Activated T-cell treated with anti-CD3 and anti-CD28 coated beads, Interleukin-2, amount 50 U/mL, for 48 hours (primary cell): ENCODE measurements at places on chromosomes 7 and 10.

- DNase-seq: no peak
These were observed 4.8 kb upstream of the RAPGEF5 start for GRCh38 chr7:22361795-22362194.

DNA sequence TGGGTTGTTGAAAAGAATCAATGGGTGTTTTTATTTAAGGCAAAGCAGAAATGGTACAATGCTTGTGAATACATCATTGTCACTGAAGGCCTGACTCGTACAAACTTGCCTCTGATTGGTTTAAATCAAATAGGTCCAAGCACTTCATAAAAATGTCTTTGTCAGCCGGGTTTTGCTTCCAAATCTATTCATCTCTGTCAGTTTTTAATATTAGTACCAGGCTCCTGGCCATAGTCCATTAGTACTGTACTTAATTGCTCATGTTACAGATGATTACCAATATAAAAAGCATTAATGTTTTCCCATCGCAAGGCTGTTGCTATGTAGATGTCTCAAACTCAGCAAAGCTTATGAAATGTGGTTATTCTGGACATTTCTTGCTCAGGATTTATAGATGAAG is 171.9 kb downstream of the ARID5B start:
- DNase-seq: no peak

DNA sequence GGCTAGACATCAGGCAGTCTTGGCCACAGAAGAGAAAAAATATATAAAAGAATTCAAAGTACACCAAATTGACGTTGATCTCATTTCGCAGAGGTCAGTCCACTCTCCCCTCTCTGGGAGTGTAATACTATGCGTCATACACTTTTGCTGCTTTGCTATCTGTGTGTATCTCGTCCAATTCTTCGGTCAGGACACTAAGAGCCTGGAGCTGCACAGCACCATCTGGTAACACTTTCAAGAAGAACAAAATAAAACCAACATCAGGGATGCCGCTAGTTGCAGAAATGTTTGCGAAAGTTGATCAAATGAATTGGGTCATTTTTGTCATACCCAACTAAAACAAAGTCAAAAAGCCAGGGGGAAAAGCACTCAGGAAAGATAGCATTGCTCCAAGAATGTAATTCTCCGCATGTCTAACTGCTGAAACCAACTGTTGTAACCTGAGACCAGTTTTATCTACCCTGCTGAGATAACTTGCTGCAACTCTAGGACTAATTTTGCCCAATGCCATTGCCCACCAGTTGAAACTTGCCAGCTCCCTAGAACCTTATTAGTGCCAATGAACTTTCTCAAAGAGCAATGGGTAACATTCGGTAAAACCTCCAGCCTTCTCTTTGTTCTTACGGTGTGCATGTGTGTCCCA is 23.0 kb downstream of the TMEM176A start:
- no peak for DNase-seq

- DNase-seq: peak; percentile 63
These were observed 5.2 kb upstream of the GATA3 start for GRCh38 chr10:8049045-8049864.

- no peak for DNase-seq
These were observed 16.1 kb upstream of the FAM170B start for GRCh38 chr10:49149881-49150280.

DNA sequence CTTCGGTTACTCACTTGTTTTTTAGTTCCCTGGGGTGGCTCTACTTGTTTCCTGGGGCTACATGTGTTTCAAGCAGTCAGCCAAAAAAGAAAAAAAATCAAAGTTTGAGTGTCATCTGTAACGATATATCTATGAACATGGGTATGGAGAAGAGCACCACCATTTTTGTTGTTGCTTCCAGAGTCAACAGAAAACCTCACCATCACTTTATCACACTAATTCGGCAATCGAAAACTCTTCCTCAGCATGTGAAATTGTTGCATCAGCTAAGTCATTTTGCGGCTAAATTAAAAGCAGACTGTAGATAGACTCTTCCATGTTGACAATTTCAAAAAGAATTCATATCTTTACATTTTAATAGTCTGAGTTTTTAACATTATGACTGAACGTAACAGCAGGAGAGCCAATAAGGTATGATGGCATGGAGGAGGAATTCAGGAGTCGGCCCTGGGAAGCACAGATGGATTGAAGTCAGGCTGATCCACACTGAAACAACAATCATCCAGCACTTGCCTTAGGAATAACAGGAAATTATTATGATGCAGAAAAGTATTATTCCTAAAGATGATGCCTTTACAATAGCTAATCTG is 455.7 kb upstream of the KLF6 start:
- no peak for DNase-seq

GRCh38 chr7:157709531-157710251 is 372.9 kb downstream of the DNAJB6 start:
- DNase-seq: no peak

- DNase-seq: no peak
These were observed 45.2 kb downstream of the TBXAS1 start for GRCh38 chr7:139874302-139874629.

GRCh38 chr7:8435590-8436545 is 2.5 kb downstream of the NXPH1 start:
- DNase-seq: no peak

GRCh38 chr10:118542205-118542604 is 53.2 kb downstream of the PRLHR start:
- DNase-seq: no peak

- no peak for DNase-seq
These were observed 15.8 kb upstream of the TRIM8 start for GRCh38 chr10:102628451-102628911.

DNA sequence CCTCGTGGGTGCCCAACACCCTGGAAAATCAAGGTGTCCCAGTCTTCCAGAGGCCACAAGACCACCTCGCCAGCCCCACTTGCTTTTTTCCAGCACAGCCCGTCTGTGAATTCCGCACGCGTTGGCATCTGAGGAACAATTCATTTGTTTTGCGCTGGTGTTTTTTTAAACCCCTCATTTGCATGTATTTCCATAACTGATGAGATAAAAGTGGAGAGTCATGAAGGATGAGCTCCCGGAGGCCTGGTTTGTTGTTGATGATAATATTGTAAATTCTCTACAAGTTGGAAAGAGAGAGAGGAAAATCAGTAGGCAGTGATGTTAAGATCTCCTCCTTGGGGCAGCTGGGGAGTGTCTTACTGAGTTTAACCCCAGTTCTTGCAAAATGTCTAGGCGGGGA is 34.6 kb downstream of the SLC29A3 start:
- no peak for DNase-seq

GRCh38 chr10:46525824-46526681 is 30.4 kb downstream of the GPRIN2 start:
- no peak for DNase-seq

DNA sequence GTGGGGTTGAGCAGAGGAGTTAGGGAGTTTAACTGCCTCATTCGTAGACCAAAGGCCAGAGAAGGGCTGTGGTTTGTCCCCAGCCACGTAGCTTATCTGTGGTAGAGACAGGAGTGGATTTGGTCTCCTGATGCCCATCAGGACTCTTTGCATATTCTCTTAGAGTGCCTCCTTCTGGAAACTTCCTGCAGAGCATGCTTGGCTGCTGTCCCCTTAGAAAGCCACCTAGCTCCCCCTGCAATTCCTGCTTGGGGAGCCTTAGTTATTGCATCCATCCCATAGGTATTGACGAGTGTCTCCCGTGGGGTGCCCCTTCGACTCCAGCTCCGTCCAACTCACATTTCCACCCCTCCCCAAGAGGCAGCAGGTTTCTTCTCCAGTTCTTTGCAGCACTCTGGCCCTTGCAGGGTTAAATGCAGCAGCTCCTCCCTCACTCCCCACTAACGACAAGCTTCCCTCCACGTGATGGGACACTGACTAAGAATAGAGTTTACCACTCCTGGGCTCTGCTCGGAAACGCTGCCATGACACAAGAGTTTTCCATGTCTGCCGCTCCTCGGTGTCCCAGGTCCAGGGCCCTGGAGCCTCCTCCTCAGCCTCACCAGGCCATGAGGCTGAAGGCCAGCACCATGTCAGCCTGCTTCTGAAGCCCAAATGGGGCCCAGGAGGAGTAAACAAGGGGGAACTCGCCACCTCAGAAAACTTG is 147.8 kb upstream of the UNC5B start:
- DNase-seq: no peak

- no peak for DNase-seq
These were observed 237.7 kb downstream of the FANK1 start for GRCh38 chr10:126133906-126134656.

DNA sequence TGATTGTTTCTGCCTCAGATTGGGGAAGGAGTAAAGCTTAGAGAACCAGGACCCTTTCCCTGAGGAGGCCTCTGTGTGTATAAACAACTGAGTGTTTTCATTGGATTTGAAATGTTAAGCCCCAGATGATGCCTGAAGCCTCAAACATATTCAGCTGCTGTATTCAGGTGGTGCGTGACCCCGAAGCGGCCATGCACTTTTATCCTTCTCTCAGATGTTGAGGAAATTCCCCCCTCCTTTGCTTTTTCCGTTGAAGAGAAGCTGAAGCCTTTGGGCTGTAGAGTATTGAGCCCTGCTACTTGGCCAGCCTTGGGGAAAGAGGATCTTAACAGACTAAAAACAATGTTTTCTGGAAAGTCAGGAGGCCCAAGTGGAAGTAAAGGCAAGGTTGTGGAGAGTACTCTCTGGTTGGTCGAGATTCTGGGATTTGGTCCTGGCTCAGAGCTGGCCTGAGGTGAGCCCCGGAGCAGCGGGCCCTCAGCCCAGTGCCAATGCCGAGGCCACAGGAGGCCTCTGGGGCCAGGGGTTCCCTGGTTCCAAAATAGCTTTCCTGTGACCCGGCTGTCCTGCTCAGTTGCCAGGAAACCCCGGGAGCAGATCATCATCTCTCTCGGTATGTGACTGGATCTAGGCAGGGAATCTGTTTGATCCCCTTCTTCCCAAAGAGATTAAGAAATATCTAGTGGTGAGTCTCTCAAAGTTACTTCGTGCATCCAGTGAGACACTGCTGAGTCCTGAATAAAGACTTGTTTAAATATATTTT is 22.5 kb downstream of the FKBP6 start:
- no peak for DNase-seq

DNA sequence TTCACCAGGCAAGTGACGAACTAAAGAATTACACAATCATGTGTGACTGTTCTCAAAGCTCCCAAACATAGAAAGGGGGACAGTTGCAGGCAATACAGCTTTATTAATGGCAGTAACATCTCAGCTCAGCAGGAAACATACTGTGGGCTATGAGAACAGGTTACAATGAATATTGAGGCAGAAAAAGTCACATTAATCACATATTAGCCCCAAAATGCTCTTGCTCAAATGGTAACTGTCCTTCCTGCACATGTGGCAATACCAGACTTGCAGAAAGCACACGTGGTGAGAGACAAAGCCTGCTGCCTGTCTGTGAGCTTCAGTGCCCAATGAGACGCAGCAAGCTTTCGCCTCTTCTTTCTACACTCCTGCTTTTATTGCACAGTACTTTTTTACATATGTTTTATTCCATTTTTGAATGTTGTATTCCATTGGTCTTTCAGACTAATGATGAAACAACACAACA is 104.9 kb upstream of the ACBD5 start:
- no peak for DNase-seq

- no peak for DNase-seq
These were observed 76.5 kb downstream of the TNS3 start for GRCh38 chr7:47505312-47506007.

DNA sequence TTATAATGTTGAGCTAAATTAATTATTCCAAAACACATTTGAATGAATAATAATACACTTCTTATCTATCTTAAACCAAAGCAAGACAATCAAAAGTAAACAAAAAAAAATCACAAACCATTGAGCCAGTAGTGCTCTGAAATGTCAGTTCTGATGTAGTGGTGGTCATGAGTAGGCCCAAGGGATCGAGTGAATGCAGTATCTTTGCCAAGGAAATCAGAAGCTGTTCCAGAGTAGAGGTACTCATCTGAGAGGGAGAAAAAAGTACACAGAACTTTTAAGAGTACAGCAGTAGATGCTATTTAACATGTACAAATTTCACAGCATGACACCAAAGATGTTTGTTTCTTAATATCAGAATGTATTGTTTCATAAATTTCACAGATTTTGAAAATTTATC is 121.5 kb downstream of the SEMA3D start:
- DNase-seq: no peak

GRCh38 chr10:89001024-89001728 is 10.6 kb downstream of the FAS start:
- no peak for DNase-seq

DNA sequence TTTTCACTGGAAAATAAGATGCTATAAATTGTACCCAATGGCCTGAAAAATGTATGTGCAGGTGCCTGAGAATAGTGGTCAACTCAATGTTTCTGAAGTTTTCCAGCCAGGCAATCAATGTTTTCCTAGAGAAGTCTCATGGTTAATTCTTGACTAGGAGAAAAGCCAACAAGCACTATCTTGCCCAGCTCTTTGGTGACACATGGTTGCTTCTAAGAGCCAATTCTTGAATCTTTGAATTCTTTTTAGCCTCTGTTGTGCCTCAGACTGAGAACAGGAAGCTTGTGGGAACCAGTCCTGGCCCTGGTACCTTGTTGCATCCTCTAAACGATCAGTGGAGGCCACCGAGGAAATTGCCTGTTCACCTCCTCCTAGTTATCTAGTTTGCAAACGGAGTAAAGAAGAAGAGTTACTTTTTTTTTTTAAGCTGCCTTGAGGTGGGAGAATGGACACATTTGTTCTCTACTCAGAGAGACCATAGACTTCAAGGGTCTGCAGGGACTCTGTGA is 144.0 kb upstream of the MKLN1 start:
- DNase-seq: no peak

DNA sequence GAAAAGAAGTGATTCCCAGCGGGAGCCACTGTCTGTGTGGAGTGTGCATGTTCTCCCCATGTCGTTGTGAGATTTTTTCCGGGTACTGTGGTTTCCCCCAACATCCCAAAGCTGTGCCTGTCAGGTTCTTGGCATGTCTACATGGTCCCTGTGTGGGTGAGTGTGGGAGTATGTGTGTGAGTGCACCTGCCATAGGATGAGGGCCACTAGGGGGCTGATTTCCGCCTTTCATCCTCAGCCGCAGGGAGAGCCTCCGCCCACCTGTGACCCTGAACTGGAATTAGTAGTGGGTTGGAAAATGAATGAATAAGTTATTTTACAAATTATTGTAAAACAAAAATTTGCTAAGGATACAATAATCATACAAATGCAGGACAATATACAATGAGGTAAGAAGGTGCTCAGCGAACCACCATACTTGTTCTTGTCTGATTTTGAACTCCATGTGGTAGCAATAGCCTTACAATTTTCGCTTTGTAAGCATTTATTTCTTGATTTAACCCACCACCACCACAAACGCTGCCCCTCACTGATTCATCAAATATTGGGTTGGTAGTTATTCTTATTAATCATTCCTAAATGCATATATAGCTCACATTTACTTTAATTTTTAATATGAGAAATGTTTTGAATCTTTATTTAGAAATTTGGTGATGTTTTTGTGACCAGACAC is 641.2 kb upstream of the VSTM2A start:
- DNase-seq: no peak

- DNase-seq: no peak
These were observed 75.2 kb downstream of the CDC123 start for GRCh38 chr10:12271210-12271540.

DNA sequence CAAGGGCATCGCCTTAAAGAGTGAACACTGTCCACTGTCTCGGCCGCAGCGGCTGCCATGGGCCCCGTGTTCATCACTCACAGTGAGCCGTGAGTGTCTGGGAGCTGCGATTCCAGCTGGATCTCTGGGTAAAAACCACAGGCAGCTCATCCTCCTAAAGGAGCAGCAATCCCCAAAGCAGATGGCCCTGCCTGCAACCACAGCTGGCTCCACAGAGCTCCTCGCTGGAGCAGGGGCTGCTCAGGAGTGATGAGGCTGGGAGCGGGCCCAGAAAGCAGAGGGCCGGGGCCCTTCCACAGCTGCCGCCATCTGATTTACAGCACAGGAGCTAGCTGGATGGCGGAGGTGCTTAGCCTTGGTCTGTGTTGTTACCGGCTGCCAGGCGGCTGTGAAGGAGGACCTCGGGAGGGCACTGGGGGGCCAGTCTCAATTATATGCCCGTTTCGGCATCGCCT is 6.6 kb upstream of the TMEM184A start:
- no peak for DNase-seq
